Heart left ventricle (tissue), 16 donors: ENCODE measurements at places on chromosomes 3 and 15.

DNA sequence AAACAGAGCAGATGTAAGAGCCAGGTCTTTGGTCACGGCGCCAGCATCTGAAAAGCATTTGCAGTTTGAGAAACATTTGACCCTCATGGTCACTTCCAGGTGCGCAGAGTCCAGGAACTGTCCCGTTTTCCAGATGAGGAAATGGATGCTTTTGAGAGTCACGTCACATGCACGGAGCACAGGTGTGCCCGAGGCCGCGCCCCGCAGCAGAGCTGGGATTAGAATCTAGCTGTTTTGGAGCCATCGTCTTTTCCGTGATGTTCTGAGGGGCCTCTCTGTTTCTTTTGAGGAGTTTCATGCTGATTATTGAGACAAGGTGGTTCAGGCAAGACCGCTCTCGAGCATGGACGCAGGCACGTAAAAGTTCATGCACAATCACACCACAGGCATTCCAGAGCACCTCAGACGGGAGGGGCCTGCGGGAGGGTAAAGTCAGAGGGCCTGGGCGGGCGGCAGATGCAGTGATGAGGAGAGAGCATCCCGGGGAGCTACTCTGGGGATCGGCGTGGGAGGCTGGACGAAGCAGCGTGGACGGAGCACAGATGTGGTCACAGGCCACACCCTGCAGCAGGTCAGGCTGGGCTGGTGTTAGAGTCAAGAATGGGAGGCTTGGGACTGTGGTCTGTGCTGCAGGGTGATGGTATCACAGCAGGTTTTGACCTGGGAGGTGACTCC lies 139.2 kb upstream of the MEF2A start:
- H3K4me3 ChIP-seq, result no peak overlapping the region
- H3K27ac ChIP-seq, result peak overlapping the region; percentile 93
- DNase-seq, result peak; percentile 5
- peaks cover 12% of the 10 kb centered on the region for H3K4me1 ChIP-seq
- H3K27me3 ChIP-seq, result no peaks in the 10 kb centered on the region
- no peaks in the 10 kb centered on the region for H3K36me3 ChIP-seq

DNA sequence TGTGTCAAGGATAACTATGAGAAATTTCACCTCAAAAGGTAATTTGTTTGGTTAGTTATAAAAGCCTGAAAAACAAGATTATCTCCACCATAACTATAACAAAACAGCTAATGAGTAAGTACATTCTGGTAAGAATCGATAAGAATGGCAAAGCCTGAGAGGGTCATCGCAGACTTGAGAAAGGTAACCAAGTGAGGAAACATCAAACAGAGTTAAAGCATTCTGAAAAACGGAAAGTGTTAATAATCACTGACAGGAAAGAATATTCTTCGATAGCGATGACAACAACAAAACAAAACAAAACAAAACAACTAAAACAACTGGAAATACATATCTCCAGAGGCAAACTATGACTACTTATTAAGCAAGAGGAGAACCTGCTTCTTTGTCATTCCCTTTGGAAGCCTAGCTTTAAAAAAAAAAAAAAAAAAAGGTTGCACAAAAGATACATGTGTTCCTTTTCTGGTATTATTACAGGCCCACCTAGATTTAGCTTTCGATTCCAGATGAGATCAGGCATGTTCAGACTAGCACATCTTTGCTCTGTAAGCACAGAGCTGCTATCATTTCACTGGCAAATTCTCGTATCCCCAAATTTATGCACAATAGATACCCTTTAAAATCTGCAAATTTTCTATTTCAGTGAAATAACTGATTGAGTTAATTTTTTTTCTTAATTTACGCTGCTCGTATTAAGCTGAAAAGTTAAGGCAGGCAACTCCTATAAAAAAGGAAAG lies 155.6 kb downstream of the TIGIT start:
- no peaks in the 10 kb centered on the region for H3K27me3 ChIP-seq
- peaks cover 55% of the 10 kb centered on the region for H3K4me1 ChIP-seq
- no peak for DNase-seq
- H3K27ac ChIP-seq, result no peak overlapping the region

DNA sequence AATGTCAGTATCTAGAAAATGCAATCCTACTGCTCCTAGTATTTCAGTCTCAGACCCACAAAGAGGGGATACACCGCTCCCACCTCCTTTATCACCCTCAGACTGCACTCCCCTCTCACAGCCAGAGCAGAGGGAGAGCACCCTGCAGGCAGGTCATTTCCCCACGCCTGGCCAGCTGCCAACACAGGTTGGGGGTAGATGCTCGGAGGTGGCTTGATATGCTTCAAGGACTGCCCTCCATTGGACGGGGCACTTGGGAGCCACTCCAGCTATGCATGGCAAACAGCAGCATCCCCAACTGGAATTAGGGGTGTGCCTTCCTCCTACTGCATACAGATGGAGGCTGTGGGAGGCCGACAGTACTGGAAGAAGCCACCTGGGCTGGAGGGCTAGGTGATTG lies 41.9 kb downstream of the TMEM266 start:
- no peak overlapping the region for H3K27ac ChIP-seq
- H3K27me3 ChIP-seq, result peaks cover 29% of the 10 kb centered on the region
- no peaks in the 10 kb centered on the region for H3K4me1 ChIP-seq
- no peak for DNase-seq

DNA sequence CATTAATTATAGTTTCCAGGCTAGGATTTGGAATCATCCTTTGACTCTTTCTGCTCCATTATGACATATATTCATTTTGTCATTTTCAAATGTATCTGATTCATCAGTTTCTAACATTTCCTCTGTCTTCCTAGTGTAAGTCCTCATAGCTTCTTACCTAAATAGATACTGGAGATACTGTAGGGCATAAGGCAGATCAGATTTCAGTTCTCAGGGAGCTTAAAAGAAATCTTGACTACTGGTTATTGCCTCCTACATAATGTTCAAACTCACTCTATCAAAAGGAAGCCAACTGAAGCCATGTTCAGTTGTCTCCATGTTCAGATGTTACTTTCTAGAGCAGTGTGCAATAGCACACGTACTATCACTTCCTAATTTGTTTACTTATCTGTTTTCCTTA lies 29.6 kb upstream of the CTDSPL2 start:
- H3K4me1 ChIP-seq, result no peaks in the 10 kb centered on the region
- H3K4me3 ChIP-seq, result no peak overlapping the region
- no peaks in the 10 kb centered on the region for H3K27me3 ChIP-seq
- H3K27ac ChIP-seq, result no peak overlapping the region
- DNase-seq, result no peak

- DNase-seq, result no peak
- H3K4me3 ChIP-seq, result no peak overlapping the region
- no peak overlapping the region for H3K27ac ChIP-seq
- no peaks in the 10 kb centered on the region for H3K4me1 ChIP-seq
- no peaks in the 10 kb centered on the region for H3K36me3 ChIP-seq
Observed at GRCh38 chr3:149670742-149671492, 13.1 kb upstream of the WWTR1 start.
